ENCODE measurements at places on chromosomes 11 and 22.
A peak's percentile ranks its signal among the peaks of the same experiment; 100 is the strongest.

GRCh38 chr22:44632541-44633396 lies 69.2 kb upstream of the PRR5 start:
- DNase-seq: no peak

DNA sequence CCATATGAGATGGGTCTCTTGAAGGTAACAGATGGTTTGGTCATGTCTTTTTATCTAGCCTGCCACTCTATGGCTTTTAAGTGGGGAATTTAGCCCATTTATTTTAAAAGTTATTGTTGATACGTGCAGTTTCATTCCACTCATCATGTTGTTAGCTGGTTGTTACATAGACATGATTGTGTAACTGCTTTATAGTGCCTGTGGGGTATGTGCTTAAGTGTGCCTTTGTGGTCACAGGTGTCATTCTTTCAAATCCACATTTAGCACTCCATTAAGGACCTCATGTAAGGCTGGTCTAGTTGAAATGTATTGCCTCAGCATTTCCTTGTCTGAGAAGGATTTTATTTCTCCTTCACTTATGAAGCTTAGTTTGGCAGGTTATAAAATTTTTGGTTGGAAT lies 263.8 kb upstream of the LUZP2 start:
- no peak for DNase-seq

GRCh38 chr11:114845766-114846415 lies 167.6 kb downstream of the NXPE2 start:
- no peak for DNase-seq

DNA sequence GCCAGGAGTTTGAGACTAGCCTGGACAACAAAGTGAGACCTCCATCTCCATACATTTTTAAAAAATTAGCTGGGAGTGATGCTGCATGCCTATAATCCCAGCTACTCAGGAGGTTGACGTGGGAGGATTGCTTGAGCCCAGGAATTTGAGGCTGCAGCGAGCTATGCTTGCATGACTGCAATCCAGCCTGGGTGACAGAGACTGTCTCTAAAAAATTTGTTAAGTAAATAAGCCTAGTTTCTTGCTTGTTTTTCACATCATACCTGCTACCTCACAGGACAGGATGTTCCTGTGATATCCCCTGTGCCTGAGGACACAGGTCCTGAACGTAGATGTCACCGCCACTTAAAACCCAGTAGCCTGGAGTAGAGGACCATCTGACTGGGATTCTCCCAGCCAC lies 348.6 kb downstream of the MN1 start:
- no peak for DNase-seq

DNA sequence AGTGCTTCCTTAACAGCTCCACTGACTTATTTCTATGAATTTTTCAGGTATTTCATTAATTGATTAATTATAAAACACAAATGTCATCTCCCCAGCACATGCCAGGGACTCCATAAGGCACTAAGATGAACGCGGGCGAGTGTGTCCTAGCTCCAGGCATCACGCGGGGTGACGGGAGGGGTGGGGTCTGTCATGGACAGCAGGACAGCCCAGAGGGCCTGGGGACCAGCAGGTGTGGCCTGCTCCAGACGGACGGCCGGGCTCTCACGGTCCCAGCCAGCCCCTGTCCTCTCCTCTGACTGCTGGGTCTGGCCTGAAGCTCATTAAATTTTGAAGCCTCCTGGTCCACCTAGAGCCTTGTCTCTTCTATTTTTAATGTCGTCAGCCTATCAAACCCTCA lies 531.1 kb downstream of the BRD1 start:
- DNase-seq: no peak

DNA sequence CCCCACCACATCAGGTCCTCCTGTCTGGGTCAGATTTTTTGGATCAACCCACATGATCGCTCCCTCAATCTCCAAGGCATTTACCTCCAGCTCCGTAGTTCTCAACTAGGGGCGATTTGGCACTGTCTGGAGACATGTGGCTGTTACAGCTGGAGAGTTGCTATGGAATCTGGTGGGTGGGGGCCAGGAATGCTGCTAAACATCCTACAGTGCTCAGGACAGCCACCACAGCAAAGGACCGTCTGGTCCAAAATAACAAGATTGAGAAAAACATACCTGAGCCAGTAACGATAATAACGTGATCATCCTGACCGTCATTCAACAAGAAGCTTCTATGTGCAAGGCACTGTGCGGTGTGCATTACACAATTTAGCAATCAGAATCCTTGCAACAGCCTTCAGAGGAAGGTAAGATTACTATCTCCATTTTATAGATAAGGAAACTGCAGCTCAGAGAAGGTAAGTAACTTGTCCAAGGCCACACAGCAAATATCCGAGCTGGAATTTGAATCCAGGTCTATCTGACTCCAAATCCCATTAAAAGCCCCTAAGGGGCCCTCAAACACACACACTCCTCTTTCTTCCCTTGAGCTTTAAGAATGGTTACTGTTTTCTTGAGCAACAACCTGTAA lies 14.3 kb upstream of the CRY2 start:
- no peak for DNase-seq

GRCh38 chr11:69702239-69702691 lies 1.6 kb downstream of the FGF19 start:
- DNase-seq: no peak

- no peak for DNase-seq
Measured at GRCh38 chr11:10683429-10683828, 10.1 kb downstream of the IRAG1 start.

DNA sequence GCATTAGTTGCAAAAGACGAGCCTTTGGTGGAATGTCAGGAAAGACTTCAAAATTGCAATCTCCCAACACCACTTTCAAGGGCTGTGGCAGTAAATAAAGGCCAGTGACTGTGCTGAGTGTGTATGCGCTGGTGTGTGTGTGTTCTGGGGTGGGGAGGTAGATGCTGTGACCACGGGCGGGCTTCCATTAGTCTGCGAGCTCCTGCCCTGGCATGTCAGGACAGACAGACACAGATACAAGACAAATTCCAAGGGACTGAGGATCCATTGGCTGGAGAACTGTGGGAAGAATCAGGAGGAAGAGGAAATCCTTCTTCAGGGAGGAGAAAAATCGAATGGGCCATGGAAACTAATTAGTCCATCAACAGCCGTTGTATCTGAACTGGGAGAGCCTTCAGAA lies 83.6 kb downstream of the FEZ1 start:
- DNase-seq: no peak

GRCh38 chr22:46363611-46364321 lies 28.3 kb downstream of the TRMU start:
- no peak for DNase-seq

GRCh38 chr22:44430716-44431115 lies 67.3 kb downstream of the RTL6 start:
- DNase-seq: no peak

GRCh38 chr22:16608931-16609330 lies 16.3 kb upstream of the CCT8L2 start:
- no peak for DNase-seq

DNA sequence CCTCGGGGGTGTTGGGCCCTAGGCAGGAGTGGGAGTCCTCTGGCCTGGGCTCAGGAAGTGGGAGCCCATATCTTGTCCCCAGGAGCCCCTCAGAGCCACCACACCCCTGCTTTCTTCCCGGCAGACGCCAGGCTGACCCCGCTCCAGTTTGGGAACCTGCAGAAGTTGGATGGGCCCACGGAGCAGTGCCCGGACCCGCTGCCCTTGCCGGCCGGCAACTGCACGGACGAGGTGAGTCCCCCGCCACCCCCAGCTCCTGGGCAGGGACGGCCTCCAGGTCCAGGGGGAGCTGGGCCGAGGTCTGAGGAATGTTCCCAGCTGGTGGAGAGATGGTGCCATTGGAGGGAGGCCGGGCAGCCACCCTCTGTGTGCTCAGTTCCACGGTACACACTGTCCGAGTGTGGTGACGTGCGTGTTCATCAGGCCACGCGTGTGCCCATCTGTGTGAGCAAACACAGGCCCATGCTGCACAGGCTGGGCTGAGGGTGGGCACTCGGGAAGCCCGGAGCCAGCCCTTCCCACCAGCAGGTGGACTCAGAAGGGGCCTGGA lies 4.8 kb downstream of the MUC5B start:
- DNase-seq: no peak

- DNase-seq: no peak
Measured at GRCh38 chr22:26143806-26144325, 25.4 kb upstream of the SEZ6L start.

DNA sequence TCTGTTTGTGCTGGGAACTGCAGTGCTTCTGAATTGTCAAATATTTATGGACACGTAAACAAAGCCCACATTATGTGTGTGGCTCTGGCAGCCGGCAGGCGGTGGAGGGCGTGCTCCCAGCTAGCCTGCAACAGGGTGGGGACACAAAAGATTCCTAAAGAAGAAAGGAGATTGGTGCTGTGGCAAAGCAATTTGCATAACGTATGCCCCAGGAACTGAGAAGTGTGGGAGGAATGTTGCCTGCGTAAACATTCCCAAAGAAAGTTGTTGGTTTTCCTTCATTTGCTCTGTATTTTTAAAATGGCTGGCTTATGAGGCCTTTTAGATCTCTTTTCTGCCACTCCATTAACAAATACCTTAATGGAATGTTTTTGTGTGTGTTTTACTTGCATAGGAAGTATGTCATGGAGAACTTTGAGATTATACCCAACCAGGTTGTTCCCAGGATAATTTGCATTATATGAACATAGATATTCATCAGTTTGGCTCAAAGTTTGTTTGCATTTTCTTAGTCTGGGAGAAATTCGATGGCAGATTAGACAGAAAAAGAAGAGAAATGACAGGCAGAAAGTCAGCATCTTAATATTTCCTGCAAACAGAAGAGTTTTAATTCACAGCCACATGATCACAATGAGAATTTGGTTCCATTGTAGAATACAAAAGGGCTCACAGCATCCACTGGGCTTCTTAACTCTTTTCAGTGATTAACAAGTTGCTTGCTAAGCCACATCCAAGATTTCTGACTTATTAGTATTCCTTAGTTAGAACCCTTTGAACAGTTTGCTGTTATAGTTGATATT lies 41.8 kb upstream of the DLAT start:
- peak; percentile 8 for DNase-seq

DNA sequence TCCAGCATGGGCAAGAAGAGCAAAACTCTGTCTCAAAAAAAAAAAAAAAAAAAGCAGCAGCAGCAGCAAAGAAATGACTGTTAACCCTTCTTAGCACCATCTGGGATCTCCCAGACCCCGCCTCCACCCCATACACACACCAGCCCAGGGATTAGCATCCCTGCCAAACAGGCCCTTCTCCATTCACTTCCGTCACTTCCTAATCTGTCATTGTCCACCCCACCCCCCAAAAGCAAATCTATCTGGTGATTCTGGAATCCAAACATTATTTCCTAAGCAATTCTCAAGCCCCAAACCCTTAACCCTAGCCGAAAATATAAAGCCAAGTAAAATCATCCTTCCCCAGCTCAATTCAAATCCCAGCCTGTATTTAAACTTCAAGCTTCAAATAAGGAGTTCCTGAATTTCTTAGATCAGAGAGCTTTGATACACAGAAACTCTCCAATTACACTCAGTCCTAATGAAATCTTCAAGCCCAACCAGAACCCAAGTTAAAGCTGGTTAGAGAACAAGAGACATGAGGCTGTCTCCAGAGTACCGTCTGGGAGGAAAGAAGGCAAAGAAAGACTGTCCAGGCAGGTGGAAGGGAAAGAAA lies 6.0 kb upstream of the AHNAK start:
- no peak for DNase-seq

DNA sequence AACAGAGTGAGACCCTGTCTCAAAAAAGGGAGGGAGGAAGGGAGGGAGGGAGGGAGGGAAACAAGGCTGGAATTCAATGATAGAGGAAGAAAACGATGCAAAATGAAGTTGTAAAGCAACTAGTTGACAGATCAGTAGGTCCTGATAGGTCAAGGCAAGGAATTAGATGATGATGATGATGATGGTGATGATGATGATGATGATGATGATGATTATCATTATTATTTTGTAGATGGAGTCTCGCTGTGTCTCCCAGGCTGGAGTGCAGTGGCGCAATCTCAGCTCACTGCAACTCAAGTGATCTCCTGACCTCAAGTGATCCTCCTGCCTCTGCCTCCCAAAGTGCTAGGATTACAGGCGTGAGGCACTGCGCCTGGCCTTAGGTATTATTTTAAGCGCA lies 11.3 kb upstream of the L3MBTL2 start:
- no peak for DNase-seq

- DNase-seq: no peak
Measured at GRCh38 chr11:100867606-100868005, 180.5 kb downstream of the ARHGAP42 start.

GRCh38 chr11:62338218-62338617 lies 970 bp downstream of the ASRGL1 start:
- no peak for DNase-seq

DNA sequence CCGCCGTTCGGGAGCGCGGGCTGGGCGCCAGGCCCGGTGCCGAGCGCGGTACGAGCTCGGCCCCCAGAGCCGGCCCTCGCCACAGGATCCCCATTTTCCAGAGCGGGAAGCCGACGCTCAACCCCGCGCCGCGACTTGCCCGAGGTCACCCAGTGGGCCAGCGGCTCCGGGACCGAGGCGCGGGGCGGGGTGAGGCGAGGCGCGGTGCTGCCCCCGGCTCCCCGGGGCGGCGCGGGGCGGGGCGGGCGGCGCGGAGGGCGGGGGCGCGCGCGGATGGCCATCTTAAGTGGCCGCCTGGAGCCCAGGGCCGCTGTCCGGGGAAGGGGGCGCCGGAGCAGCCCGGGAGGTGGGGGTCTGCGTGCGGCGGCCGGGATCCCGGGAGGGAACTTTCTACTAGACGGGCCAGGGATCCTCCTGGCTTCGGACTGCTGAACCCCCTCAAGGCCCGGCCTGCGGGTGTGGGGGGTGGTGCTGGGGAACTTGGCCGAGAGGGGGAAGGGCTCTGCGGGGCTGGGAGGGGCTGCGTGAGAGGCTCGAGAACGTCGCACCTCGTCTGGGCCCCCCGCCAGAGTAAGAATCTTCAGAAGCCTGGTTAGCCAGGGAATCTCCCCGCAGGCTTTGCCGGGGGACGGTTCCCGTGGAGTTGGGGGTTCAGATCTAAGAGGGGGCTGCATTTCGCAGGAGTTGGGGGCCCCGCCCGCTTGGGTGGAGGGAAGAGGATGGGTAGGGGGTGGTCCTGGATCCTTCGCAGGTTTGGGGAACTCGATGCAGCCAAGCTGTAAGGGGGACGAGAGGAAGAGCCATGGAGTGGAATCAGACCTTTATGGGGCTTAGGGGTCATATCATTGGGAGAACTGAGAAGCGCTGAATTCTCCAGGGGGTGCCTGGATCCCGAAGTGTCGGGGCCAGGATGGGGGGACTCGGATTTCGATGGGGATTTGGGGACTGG lies 678 bp upstream of the INPPL1 start:
- DNase-seq: no peak

DNA sequence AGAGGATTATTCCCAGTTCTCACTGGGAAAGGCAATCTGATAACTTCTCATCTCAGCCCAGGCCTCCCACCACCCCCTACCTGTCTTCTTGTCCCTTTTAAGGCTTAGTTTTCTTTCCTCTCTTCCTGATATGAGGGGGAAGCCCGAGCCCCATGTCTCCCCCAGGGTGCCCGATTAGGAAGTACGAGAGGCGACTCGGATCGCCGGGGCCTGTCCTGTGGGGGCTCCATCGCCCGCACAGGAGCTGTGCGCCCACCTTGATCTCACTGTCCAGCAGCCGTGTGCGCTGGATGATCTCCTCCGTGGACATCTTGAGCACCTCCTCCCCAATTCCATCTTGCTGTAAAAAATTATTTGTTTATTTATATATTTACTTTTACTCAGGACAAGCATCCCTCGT lies 628 bp downstream of the PSMC3 start:
- no peak for DNase-seq

Data from NCI-H748 treated with DMSO at 0.1 percent for 48 hours (cell line).